ENCODE measurements at places on chromosomes 4 and X.

DNA sequence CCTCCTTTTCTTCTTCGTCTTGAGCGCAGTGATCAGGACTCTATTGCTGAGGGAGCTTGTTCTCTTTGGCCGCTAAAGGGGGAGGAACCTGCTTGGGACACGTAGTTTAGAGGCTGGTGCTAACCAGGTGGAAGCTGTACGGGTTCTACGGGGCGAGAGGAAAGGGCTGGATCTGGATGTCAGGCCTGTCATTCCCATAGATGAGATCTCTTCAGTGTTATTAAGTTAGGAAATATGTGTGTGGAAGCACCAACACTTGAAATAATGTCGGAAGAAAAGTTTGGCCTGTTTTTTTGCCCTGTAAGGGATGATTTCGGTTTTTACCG is 643 bp downstream of the SRP72 start:
- peak; percentile 7 for DNase-seq

DNA sequence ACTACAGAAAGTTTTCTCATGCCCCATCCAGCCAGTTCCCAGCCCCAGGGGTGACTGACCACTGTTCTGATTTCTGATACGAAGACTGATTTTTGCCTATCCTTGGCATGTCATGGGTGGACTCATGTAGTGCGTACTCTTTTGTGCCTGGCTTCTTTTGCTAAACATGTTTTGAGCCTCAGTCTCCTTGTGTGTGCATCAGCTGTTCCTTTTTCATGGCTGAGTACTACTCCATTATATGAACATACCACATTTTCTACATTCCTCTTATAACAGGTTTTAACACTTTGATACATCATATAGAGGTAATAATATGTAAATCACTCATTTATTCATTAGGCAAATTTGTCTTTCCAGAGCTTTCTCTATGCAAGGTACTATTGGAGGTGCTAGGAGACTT is 126.7 kb downstream of the ANAPC4 start:
- no peak for DNase-seq

GRCh38 chr4:122689972-122690371 is 42.5 kb upstream of the BBS12 start:
- DNase-seq: no peak

- DNase-seq: no peak
These were observed 10.5 kb upstream of the TLR3 start for GRCh38 chr4:186058253-186058979.

GRCh38 chr4:101224358-101225218 is 122.7 kb downstream of the PPP3CA start:
- no peak for DNase-seq

DNA sequence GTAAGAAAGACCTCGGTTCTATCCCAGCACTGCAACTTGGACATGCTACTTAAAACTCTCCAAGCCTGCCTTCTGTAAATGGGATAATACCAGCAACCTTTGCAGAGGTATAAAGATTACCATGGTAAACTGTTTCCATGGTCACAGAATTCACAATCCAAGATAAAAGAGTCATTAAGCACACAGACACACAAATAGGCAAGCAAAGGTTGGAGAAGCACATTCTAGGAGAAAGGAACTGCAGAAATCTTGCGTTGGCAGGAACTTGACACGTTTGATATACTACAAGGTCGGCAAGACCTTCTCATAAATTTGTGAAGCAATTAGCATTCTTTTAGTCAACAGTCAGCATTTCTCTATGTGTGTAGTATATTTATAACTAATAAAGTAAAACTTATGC is 12.3 kb upstream of the CHRNA9 start:
- DNase-seq: no peak

- peak; percentile 91 for DNase-seq
These were observed 5.3 kb upstream of the STBD1 start for GRCh38 chr4:76301068-76301774.

GRCh38 chr4:141311246-141312204 is 90.8 kb downstream of the ZNF330 start:
- no peak for DNase-seq

DNA sequence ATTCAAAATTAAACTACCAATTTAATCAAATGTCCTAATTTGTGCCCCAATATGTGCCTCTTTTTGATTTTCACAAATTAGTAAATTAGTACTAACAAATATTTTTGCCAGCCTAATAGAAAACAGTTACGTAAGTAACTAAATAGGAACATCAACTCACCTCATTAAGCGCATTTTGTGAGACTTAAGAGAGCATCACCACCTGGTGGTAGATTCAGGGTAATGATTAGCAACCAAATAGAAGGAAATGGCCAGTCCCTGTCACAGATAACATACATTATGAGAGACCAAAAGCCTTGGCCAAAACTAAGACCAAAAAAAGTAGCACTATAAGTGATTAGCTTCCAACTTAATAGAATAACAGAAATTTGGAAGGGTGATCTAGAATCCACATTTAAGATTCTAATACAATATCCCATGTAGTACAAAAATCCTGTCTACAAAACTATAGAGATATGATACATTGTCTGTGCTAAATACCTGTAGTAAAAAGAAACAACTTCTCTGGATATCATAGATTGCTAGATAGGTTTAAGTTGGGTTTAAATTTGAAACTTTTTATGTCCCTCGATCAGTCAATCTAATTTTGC is 46.7 kb downstream of the C4orf46 start:
- peak; percentile 31 for DNase-seq

DNA sequence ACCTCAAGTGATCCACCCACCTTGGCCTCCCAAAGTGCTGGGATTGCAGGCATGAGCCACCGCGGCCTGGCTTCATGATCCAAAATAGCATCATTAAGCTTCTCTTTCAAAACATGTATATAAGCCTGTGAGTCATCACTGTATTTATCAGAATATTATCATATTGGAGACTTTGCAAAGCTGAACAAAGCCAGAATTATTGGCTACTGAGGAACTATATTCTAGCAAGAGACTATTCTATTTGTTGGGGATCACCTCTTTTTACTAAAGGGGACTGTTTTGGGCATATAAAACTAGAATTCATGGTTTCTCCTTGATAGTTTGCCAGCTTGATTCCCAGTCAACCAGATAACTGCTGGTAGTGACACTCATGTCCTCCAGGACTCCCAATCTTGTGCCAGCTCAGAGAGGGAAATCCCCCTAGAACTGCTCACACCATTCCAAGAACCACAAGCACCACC is 40.1 kb downstream of the TET2 start:
- DNase-seq: no peak
